Ovary (tissue), 10 donors: ENCODE measurements at places on chromosomes 1 and 21. TPM values are rescaled to one million over a fixed set of nuclear protein-coding genes. Genes with fewer than 3 reads are reported as not detected.
A peak's percentile ranks its signal among the peaks of the same experiment; 100 is the strongest.

BRINP2 gene
- total RNA-seq = 0.20 TPM

C1orf122 gene
- total RNA-seq = 56.2 TPM

DYNLT5 gene
- total RNA-seq = 0.23 TPM

HSPA6 gene
- total RNA-seq = 3.1 TPM

DNA sequence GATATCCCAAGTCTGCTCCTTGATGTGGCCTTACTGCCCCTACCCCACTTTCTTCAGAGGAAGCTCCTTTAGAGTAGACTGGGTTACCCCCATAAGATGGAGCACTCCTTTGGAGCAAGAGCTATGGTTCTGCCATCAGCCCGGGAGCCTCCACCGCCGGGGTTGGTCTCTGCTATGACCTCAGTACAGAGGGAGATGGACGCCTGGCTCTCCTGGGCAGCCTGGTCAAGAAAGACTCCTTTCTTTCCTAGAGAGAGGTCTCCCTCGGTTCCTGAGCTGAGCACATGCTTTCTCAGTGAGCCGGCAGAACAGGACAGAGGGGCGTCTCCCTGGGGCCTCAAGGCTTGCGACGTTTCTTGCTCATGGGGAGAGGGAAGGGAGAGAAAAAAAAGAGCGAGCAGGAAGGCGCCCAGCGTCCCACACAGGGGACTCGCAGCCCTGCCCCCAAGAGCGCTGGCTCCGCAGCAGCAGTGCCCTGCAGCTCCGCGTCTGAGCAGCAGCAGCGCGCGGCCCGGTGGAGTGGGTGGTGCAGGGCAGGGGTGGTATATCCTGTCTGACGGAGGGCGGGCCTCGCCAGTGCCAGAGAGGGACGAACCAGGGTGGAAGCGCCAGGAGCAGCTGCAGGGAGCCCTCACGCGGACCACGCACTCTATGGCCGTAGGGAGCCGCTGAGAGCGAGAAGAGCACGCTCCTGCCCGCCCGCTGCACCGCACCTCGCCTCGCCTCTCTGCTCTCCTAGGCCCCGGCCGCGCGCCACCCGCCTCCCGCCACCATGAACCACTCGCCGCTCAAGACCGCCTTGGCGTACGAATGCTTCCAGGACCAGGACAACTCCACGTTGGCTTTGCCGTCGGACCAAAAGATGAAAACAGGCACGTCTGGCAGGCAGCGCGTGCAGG is at the start of gene PKP1:
PKP1 (plus strand) TSS at position 576 of the 899 bp plus-strand sequence; CDS start at position 773, 197 bp downstream.
- DNase-seq = no peak

DNA sequence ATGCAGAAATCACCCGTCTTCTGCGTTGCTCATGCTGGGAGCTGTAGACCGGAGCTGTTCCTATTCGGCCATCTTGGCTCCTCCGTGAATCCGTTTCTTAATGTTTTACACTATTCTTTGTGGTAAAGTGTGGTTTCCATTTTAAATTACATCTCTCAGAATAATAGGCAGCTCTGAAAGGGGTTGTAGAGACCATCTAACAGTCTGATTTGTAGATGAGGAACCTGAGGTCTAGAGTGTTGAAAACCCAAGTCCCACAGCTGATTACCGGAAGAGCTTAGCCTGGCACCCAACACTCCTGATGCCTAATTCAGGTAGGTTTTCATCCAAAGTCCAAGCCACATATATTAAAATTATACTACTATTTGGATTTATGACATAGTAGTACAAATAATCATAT is 144.0 kb downstream of the LEPR start:
- DNase-seq = no peak

DNA sequence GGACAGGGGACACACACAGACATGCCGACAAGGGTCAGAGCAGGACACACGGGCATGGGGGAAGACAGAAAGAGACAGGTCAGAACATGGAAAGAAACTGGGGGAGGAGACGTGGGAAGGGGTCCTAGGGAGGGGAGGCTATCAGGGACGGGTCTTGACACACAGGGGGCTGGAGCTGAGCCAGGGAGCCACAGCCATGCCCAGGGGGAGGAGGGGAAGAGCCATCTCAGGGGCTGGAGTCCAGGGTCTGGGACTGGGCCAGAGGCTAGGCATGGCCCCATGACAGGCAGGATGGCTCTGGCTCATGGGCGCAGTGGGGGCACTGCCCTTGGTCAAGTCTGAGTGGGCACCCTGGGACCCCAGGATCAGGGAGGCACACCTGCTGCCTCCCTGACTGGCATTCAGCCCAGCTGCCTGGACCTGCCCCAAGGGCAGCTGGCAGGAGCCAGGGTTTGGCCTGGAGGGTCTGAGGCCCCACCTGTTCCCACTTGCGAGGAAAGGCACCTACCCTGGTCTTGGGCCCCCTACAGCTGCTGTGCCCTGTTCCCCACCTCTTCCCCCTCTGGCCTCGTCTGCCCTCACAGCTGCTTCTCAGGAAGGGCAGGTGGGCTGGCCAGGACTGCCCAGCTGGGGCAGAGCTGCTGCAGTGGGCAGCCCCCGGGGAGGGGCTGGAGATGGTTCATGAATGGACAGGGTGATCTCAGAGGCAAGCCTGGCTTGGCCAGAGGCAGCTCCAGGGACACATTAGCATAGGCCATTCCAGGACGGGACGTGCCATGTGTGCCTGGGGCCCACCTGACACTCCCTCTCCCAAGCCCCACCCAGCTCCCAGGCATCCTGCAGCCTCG is 42.9 kb downstream of the HSPG2 start:
- DNase-seq = peak; percentile 40

DNA sequence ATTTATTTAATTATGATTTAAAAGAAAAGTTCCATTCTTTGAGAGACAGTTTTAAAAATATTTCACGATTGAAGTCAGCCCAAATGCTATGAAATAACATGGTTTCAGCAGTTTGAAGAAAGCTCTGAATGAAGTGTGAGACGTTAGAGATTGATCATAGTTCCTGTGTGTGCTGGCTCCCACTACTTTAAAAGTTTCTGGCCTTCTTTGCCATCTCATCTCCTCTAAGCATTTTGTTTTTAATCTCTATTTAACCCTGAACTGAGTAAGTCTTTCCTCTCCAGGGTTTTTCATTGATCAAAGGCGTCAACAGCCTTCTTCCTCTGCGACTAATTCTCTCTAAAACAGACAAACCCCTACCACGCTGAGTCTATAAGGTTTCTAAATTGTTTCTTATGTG is 225.3 kb upstream of the B3GALT2 start:
- DNase-seq = no peak

GRCh38 chr1:220880726-220881506 is 1.7 kb downstream of the HLX start:
- peak; percentile 56 for DNase-seq

DNA sequence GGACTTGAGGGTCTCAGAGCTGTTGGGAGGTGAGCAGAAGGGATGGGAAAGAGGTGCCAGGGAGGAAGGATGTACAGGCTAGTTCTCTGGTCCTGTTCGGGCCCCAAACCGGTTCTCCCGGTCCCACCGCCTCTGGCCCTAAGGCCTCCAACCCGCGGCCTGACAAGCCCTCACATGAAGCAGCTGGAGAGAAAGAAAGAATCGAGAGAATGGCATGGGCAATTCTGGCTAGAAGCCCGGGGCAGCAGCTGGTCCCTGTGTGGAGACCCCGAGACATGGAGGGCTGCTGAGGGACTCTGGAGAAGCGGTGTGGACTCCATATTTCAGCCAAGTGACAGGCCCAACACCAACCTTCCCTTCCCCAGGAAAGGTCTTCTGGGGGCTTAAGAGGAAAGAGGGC is 730 bp downstream of the CDC42SE1 start:
- peak; percentile 41 for DNase-seq

- DNase-seq = no peak
These were observed 138.9 kb upstream of the ERG start for GRCh38 chr21:38637161-38637560.

DNA sequence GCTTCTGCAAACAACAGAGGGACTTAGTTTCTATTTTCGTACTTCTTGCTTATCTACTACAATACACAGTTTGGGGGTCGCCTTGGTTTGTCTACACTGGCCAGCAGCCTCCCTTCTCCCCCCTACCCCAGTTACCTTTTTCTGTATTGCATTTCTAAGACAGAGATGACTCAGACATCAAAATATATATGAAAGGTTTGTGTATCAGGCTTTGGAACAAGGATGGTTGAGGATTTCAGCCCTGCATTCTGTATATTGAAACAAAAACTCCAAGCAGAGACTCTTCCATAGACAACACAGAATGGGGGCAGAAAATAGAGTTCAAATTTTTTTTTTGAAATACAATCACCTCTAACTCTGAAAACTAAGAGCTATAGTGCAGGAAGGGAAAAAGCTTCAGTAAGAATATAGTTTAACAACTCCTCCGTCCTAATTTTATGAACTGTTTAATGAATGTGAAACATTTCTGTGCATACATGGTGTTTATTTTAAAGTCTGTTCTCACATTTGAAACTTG is 1.9 kb downstream of the SAMD13 start:
- DNase-seq = no peak

DNA sequence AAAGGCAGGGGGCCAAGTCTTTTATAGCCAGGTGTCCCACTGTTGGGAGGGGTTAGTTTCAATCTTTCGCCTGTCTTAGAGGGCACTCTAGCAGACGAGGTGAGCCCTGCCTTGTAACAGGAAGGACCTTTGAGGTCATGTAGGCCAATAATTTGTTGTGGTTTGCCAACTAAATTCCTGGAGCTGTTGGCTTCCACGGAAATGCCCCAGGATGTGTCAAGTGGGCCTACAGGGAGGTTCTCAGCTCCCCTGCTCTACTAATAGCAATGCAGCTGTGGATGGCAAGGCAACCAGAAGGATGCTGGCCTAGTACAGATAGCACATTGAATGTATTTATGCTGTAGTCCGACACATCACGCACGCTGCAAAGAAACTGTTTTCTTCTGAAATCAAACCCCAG is 22.3 kb upstream of the CASQ2 start:
- DNase-seq = no peak

DNA sequence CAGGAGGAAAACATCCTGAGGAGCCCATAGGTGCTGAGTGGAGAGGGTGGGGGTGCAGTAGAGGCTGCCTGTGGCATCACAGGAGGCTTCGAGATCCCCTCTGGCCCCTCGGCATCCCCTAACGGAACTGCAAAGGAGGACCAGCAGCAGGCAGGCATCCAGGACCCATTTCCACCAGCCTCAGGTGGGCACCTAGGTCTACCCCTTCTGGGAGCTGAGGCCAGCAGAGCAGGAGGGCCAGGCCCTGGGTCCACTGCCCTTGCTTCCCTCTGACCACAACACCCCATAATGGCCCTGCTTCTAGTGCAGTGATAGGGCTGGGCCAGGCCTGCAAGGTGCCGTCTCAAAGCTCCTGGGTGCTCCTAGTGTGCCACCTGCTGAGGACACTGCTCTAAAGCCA is 723.0 kb downstream of the PTPRU start:
- DNase-seq = no peak

GRCh38 chr1:29829448-29830344 is 593.4 kb downstream of the PTPRU start:
- DNase-seq = no peak

DNA sequence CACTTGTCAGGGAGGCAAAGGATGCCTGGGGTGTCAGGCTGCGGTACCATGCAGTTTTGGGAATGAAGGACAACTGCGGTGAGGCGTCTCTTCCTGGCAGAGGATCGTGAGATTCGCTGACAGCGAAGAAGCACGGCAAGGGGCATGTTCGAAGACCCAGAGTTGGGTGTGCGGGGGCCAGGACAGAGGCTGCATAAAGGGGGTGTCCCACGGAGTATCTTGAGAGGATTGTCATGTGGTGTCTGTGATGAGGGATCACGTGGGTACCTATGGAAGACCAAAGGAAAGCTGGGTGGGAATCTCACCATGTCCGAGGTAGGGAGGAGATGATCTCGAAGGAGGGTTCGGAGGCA is 372 bp downstream of the SLC25A44 start:
- DNase-seq = no peak

DNA sequence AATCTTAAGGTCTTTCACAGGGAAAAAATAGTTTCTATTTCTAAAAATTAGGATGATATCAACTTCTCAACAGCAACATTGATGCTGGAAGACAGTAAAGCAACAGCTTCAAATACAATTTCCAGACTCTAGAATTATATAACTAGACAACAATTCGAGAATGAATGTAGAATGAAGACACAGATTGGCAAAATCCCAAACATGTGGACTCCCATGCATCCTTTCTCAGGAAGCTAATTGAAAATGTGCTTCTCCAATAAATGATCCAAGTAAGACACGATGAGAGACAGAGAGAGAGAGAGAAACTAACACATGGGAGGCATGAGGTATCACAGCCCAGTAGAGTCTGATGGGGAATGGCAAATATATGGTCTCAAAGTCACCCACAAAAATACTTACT is 21.5 kb upstream of the SIM2 start:
- no peak for DNase-seq
